Lung (tissue), 17 donors: ENCODE measurements at places on chromosomes 3 and 15.
A peak's percentile ranks its signal among the peaks of the same experiment; 100 is the strongest.

GRCh38 chr15:80061582-80061981 lies 2.1 kb downstream of the ZFAND6 start:
- DNase-seq = peak; percentile 34

DNA sequence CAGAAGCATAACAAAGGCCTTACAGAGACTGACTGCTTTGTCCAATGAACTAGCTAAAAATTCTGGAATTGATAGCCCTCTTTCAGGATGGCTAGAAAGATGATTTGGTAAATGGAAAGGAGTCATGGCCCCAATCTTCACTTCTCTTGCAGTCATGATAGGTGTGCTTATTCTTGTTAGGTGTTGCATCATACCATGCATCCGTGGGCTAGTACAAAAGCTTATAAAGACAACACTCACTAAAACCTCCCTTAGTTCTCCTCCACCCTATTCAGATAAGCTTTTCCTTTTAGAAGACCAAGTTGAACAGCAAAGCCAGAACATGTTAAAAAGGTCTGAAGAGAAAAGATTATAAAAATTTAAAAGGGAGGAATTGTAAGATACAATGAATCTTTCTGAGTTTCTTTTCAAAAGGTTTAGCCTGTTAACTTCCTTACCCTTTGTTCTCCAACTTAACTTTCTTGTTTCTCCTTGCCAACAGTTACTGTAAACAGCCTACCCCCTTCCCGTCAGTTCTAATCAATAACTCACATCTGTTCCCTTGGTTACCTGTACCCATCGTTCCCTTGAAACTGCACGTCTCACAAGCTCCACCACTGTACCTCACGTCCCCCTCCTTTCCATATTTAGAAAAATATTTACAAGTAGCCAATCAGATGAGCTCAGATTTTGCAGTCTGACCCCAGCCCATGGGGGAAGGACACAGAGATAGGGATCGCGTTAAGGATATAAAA lies 105.8 kb downstream of the ZBBX start:
- DNase-seq = no peak

- DNase-seq = no peak
These were observed 176.6 kb downstream of the PYDC2 start for GRCh38 chr3:191637611-191638010.

GRCh38 chr3:18264361-18264760 lies 160.8 kb downstream of the SATB1 start:
- no peak for DNase-seq

DNA sequence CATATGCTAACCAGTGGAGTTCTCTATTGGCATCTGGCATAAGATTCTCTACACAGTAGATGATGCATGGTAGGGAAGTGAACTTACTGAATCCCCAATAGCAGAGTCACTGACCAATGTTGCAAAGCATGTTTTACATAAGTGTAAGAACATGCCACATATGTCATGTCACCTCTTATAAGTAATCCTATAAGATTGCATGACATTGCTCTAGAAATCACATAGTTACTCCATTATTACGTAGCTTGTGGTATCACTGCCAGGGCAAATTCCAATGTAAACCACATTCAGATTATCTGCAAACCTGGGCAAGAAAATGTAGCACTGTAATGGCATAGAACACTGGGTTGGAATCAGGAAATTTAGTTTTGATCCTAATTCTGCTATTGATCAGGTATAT lies 198.2 kb upstream of the UMPS start:
- DNase-seq = no peak

- DNase-seq = no peak
These were observed 1187.1 kb downstream of the ROBO1 start for GRCh38 chr3:78580681-78581080.
